ENCODE measurements at places on chromosomes 16 and 17. TPM values are rescaled to one million over a fixed set of nuclear protein-coding genes. Genes with fewer than 3 reads are reported as not detected.

TPSAB1 gene
- total RNA-seq, result not detected

RHBDF2 gene
- total RNA-seq, result 19.9 TPM

DLX4 gene
- not detected for total RNA-seq

SLC47A1 gene
- total RNA-seq, result 0.86 TPM

CHP2 gene
- total RNA-seq, result not detected

KRTAP2-3 gene
- 0.89 TPM for total RNA-seq

CHRNE gene
- total RNA-seq, result 0.86 TPM

PRSS36 gene
- total RNA-seq, result 0.18 TPM

ZP2 gene
- total RNA-seq, result not detected

IRX5 gene
- not detected for total RNA-seq

TERB1 gene
- not detected for total RNA-seq

CPNE7 gene
- 24.5 TPM for total RNA-seq

ABCC12 gene
- total RNA-seq, result not detected

MPP3 gene
- 2.9 TPM for total RNA-seq

JPH3 gene
- total RNA-seq, result not detected

CCL3 gene
- not detected for total RNA-seq

MEOX1 gene
- not detected for total RNA-seq

POLR2C gene
- total RNA-seq, result 128 TPM

ZSCAN32 gene
- total RNA-seq, result 7.1 TPM

JUP gene
- 19.0 TPM for total RNA-seq

CLEC3A gene
- not detected for total RNA-seq

SLC9A5 gene
- total RNA-seq, result 3.2 TPM

RMI2 gene
- total RNA-seq, result 15.6 TPM

STAC2 gene
- not detected for total RNA-seq

Data from myometrial cell (primary cell).